Thymus (tissue), 14 donors: ENCODE measurements at places on chromosomes 5 and 9. TPM values are rescaled to one million over a fixed set of nuclear protein-coding genes. Genes with fewer than 3 reads are reported as not detected.

DNA sequence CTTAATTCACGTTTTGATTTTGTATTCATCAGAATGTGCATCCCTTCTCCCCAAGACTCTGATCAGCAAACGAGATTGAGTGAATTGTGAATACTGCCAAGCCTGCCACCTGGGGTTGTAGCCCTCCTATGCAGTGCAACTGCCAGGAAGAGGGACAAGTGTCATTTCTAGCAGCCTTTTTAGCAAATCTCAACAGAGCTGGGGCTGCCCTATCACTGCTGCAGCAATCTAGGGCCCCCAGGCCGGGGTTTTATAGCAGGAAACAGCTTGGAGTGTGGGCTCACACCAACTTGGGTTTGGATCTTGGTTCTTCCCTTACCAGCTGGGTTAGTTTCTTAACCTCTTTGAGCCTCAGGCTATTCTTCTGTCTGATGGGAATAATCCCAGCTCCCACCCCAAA is 4.0 kb downstream of the CSF1R start:
- no peaks in the 10 kb centered on the region for H3K27me3 ChIP-seq
- H3K4me3 ChIP-seq = no peak overlapping the region
- no peaks in the 10 kb centered on the region for H3K36me3 ChIP-seq
- peak overlapping the region; percentile 45 for H3K27ac ChIP-seq
- H3K4me1 ChIP-seq = peaks cover 21% of the 10 kb centered on the region

DNA sequence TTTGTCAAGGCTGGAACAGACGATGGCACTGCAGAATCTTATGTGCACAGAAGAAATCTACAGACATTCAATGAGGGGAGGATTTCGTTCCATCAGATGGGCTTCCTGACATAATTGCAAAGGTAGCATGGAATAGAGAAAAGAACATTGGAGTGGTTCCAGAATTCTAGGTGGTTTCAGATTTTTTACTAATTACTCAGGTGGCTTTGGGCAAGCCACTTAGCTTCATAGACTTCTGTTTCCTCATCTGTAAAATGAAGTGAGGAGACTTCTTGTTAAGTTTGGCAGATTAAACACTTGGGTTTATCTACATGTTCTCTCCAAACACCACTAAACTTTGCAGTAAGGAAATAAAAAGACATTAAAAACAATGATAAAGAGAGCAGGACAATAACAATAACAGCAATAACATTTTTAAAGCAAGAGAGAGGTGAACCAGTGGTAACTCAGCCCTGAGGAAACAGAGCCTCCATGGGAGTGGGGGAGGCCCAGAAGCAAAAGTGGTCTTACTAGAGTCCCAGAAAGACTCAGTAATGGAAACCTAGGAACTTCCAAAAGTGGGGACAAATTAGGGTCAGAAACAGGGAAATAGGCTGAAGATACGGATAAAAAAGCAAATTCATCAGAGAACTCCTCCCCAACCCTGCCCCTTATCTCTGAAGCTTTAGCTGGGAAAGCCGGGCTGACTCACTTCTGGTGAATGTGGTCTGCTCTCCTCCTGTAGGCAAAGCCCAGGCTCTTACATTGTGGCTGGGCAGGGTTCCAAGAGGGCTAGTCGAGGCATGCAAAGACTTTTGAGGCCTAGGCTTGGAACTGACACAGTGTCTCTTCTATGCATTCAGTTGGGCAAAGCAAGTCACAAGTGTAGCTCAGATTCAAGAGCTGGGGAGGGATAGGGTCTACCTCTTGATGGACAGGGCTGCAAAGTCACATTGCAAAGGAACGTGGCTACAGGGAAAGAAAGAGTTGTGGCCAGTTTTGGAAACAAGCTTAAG is 11.8 kb upstream of the ACTBL2 start:
- H3K27ac ChIP-seq = no peak overlapping the region
- H3K4me1 ChIP-seq = peaks cover 8% of the 10 kb centered on the region
- no peaks in the 10 kb centered on the region for H3K27me3 ChIP-seq
- DNase-seq = no peak
- no peak overlapping the region for H3K4me3 ChIP-seq

DNA sequence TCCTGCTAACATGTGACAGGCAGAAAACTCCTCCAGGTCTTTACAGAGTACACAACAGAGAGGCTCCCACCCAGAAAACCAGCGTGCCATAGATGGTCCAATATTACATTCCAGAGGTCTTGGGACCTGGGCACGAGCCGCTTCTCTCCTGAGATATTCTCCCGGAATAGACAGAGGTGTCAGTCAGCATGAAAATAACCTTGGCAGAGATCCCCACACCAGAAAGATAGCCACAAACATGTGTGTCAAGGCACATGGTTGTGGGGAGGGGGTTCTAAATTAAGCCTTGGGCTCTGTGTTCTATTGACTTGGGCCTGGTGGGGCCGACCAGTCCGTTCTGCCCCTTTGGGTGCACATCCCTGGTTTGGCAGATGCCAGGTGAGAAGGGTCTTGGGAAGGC is 78.4 kb downstream of the BOD1 start:
- DNase-seq = no peak
- no peak overlapping the region for H3K27ac ChIP-seq
- H3K4me3 ChIP-seq = no peak overlapping the region
- H3K4me1 ChIP-seq = no peaks in the 10 kb centered on the region
- H3K36me3 ChIP-seq = no peaks in the 10 kb centered on the region
- no peaks in the 10 kb centered on the region for H3K27me3 ChIP-seq

GNA14 gene
- polyA plus RNA-seq = 1.4 TPM

DNA sequence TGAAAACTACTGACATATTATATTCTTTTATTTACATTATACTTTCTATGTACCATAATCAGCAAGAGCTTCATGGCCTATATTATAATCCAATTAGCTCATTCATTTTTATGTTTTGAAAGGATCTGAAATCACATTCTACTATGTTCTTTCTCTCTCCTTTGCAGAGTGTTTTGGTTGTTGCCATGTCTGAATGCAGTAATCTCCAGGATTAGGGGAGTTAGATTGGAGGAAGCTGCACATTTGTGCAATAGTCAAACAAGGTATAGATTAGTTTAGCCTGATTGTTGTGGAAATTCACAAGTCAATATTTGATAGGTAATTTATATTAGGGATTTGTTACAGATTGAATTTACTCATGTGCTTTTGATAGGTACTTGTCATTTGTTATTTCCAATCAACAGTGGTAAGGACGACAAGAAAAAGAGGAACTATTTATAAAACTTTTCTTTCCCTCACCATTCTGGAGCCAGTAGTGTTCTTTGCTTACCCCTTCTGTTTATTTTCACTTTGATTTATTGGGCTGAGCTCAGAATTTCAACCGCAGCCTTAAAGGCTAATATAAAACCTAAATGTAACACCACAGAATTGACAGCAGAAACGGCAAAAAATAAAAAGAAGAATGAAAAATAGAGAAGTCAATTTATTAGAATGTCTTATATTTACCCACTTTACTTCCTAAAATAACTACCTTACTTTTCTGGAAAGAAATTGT is 597.0 kb downstream of the CHSY3 start:
- no peak overlapping the region for H3K4me3 ChIP-seq
- no peaks in the 10 kb centered on the region for H3K27me3 ChIP-seq
- no peaks in the 10 kb centered on the region for H3K4me1 ChIP-seq
- no peak for DNase-seq

DNA sequence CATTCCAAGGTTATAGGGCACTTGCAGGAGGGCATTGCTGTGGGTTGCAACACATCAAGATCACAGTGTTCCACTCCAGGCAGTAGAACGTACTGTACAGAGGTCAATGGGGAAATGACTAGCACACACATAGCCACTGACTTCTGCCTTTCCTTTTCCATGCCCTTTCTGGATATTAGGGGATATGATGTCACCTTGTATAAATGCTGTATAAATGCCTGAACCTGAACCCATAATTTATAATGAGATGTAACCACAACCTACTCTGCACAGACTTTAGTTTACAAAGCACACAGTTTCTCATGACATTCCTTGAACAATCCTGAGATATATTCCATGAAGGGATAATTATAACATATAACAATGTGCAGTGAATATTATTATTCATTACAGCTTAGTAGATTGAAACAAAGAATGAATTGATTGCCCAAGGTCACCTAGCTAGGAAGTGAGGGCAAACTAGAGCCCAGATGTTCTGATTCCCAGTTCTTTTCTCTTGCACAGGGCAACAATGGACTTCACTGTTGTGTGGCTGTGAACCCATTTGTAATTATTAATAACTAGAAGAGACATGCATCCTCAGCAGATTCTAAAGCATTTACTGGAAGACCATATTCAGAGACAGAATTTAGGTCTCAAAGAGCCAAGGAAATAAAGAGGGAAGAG is 5.6 kb upstream of the ABLIM3 start:
- no peak overlapping the region for H3K27ac ChIP-seq
- no peaks in the 10 kb centered on the region for H3K36me3 ChIP-seq
- no peak for DNase-seq
- no peak overlapping the region for H3K4me3 ChIP-seq
- H3K27me3 ChIP-seq = peaks cover 11% of the 10 kb centered on the region

INSL4 gene
- 0.18 TPM for polyA plus RNA-seq

- DNase-seq = no peak
- peaks cover 9% of the 10 kb centered on the region for H3K27me3 ChIP-seq
- H3K27ac ChIP-seq = no peak overlapping the region
- no peak overlapping the region for H3K4me3 ChIP-seq
Observed at GRCh38 chr5:177396078-177396477, 4.4 kb downstream of the PFN3 start.

DNA sequence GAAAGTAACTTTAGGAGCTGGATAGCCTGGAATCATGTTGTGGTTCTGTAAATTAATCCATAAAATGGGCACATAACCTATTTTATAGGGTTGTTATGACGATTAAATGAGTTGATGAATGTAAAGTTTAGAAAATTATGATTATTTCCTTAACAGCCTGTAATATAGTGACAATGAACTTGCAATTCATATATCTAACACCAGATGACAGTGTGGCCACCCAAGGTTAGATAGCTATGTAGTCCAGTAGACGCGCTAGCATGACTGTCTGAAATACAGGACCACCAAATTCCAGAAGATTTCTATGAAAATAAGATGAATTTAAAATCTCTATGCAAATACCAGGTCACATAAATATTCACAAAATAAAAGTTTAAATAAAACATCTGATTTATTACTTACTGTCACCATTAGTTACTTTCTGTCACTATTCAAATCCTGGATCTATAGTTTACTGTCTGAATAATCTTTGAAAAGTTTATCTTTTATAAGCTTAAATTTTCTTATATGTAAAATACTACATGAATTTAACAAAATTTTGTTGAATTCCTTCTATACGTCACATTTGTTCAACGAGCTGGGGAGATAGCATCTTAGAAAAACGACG is 26.1 kb upstream of the MACIR start:
- H3K27ac ChIP-seq = no peak overlapping the region
- H3K36me3 ChIP-seq = no peaks in the 10 kb centered on the region
- no peaks in the 10 kb centered on the region for H3K27me3 ChIP-seq
- no peak overlapping the region for H3K4me3 ChIP-seq

- H3K36me3 ChIP-seq = no peaks in the 10 kb centered on the region
- H3K4me1 ChIP-seq = no peaks in the 10 kb centered on the region
- H3K4me3 ChIP-seq = no peak overlapping the region
- DNase-seq = no peak
Observed at GRCh38 chr9:101014566-101014965, 14.0 kb upstream of the PLPPR1 start.

LVRN gene
- 0.32 TPM for polyA plus RNA-seq

DNA sequence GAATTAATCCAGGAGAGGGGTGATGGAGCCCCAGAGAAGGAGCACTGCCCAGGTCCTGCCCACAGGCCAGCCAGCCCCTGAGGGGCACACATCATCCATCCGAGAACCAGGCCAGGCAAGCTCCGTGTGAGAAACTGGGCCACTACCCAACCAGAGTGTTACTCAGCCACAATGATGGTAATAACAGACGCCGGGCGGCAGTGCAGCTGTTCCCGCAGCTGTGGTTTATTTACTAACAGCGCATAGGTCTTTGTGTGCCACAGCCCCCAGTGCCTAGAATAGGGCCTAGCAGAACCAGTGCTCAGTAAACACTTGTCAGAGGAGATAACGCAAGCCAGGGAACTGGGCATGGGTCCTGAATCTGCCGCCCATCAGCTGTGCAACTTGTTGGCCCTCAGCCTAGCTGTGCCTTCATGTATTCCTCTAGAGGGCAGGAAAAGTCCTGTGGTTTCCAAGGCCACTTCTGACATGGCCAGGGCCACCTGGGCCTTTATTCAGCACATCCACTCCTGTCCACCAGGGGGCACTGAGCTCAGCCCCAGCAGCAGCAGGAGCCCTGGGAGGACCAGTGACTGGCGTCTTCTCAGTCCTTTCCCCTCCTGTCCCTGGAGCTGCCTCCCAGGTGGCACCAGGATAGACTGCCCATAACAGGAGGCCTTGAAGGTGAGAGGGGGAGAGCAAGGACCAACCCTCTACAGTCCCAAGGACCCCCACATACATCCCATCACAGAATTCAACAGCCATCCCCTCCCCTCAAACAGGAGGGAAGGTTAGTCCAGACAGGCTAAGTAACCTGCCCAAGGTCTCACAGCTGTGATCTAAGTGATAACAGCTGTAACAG is 2.1 kb downstream of the MXD3 start:
- no peak overlapping the region for H3K27ac ChIP-seq
- H3K4me1 ChIP-seq = peaks cover 29% of the 10 kb centered on the region
- no peak for DNase-seq
- H3K4me3 ChIP-seq = peak overlapping the region; percentile 81
- H3K36me3 ChIP-seq = peaks cover 28% of the 10 kb centered on the region
- no peaks in the 10 kb centered on the region for H3K27me3 ChIP-seq

GRCh38 chr5:143355710-143356109 is 47.8 kb downstream of the NR3C1 start:
- no peak overlapping the region for H3K4me3 ChIP-seq
- peaks cover 23% of the 10 kb centered on the region for H3K4me1 ChIP-seq
- no peak overlapping the region for H3K27ac ChIP-seq
- no peak for DNase-seq
- H3K27me3 ChIP-seq = no peaks in the 10 kb centered on the region
- H3K36me3 ChIP-seq = no peaks in the 10 kb centered on the region

- no peaks in the 10 kb centered on the region for H3K36me3 ChIP-seq
- no peaks in the 10 kb centered on the region for H3K27me3 ChIP-seq
- DNase-seq = no peak
- no peaks in the 10 kb centered on the region for H3K4me1 ChIP-seq
- H3K4me3 ChIP-seq = no peak overlapping the region
- H3K27ac ChIP-seq = no peak overlapping the region
Observed at GRCh38 chr5:118723021-118723338, 265.4 kb downstream of the DTWD2 start.

SPOCK1 gene
- polyA plus RNA-seq = 8.6 TPM

CYSTM1 gene
- 44.7 TPM for polyA plus RNA-seq

DPP7 gene
- 476 TPM for polyA plus RNA-seq

EGFLAM gene
- polyA plus RNA-seq = 25.7 TPM

GRCh38 chr5:35853631-35854030 is 3.1 kb upstream of the IL7R start:
- no peaks in the 10 kb centered on the region for H3K27me3 ChIP-seq
- H3K4me3 ChIP-seq = no peak overlapping the region
- DNase-seq = no peak
